ENCODE measurements at places on chromosomes 11 and 22.

- DNase-seq, result no peak
These were observed 42.4 kb downstream of the OSBP start for GRCh38 chr11:59573216-59573615.

DNA sequence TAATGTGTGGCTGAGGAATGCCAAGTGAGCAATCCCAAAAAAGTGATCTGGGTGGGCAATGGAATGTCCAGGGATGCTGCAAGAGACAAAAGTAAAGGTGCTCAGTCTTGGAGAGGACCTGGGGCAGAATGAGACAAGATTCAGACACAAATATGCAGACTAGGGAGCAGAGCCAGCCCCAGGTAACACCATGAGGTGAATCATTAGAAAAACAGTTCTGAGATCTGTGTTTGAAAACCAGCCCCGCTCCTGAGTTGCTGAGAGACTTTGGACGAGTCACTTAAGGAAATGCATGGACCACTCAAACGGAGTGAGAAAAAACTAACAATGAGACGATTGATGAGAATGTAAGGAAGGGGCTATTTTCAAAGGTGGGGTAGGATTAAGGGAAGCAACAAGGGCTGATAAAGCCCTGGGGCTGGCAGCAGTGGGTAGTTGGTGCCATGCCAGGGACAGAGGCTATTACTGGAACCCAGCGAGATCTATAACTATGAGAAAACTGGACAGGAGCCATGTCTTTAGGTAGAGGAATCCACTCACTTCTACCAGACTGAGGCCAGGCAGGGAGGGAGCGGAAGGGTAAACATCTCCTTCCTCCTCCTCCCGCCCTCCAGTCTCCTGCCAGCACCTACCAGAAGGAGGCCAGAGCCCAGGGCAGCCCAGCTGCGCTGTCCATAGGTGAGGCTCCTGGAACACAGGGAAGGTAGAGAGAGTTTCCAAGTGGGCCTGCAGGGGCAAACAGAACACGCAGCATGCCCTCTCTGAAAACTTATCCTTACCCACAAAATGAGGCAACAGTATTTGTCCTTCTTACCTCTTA is 130.4 kb upstream of the TEAD1 start:
- no peak for DNase-seq

GRCh38 chr11:32891657-32892354 is 805 bp upstream of the QSER1 start:
- no peak for DNase-seq

GRCh38 chr11:20452585-20452984 is 65.1 kb downstream of the PRMT3 start:
- no peak for DNase-seq

DNA sequence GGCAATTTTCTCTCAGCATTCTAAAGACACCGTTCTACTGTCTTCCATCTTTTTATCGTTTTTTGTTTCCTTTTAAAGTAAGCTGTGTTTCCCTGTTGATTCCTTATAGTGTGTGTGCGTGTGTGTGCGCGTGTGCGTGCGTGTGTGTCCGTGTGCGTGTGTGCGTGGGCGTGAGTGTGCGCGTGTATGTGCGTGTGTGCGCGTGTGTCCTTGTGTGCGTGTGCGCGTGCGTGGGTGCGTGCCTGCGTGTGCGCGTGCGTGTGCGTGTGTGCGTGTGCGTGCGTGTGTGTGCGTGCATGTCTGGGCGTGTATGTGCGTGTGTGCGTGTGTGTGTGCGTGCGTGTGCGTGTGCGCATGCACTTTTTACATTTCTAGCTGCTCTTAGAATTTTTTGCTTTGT is 1033.7 kb downstream of the BRD1 start:
- DNase-seq, result no peak

GRCh38 chr11:119874660-119875238 is 145.7 kb upstream of the NECTIN1 start:
- DNase-seq, result no peak

Data from activated naive CD4-positive, alpha-beta T cell (primary cell).